ENCODE measurements at places on chromosomes 4 and X.

DNA sequence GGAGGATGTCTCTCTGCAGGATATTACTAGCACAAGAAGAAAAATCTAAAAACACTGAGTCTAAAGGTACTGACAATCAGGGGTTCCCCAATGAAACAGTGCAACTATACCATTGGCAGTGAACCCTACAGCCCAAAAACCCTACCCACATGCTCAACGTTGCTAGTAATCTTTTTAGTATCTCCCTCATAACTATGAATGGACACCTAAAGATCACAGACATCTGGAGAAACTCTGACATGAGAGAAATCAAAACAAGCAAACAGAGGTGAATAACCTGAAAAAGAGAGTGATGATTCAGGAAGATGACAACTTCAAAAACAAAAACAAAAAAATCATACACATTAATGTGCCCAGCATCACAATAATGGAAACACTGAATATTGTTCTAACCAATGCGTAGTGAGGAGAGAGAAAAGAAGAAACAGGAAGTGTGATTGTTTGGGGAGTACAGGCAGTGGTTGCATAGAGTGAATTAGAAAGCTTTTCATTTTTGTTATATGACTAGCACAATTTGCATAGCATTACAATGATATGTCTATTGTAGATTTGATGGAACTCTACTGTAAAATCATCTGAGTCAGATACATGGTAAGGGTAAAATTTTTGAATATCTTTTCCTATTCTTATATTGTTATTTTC lies 78.9 kb upstream of the FMR1 start:
- DNase-seq: no peak

GRCh38 chr4:23991444-23991843 lies 101.6 kb upstream of the PPARGC1A start:
- DNase-seq: no peak

DNA sequence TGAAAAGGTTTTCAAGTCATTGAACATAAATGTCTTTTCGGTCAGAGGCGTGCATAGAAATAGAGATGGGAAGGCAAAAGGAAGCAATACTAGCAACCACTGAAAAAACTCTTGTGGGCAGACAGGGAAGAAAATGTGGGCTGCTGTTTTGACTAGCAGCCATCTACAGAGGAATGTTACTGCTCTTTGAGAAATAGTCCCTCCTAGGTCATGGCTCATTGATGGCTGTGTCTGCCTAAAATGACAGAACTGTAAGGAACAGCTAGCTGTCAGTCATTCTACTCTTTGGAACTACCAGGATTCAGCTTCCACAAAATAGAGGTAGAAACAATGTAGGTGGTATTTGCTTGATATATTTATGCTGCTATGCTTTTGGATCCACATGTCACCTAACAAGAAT lies 26.9 kb upstream of the TMPRSS11B start:
- no peak for DNase-seq

DNA sequence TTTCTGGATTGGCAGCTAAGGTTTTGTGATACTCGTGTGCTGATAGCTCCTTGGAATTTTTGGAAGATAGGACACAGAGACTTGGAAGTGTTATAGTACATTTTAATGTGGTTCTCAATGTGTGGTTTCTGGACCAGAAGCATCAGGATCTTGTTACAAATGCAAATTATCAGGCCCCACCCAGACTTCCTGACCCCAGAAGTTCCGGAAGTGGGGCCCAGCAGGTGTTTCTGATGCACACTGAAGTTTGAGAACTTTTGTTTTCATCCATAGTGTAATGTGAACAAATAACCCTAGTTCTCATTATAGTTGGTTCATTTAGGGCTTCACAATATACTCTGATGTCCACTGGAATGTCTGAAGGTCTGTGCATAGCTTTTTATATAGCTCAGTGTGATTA lies 49.6 kb downstream of the LAMP2 start:
- DNase-seq: no peak

DNA sequence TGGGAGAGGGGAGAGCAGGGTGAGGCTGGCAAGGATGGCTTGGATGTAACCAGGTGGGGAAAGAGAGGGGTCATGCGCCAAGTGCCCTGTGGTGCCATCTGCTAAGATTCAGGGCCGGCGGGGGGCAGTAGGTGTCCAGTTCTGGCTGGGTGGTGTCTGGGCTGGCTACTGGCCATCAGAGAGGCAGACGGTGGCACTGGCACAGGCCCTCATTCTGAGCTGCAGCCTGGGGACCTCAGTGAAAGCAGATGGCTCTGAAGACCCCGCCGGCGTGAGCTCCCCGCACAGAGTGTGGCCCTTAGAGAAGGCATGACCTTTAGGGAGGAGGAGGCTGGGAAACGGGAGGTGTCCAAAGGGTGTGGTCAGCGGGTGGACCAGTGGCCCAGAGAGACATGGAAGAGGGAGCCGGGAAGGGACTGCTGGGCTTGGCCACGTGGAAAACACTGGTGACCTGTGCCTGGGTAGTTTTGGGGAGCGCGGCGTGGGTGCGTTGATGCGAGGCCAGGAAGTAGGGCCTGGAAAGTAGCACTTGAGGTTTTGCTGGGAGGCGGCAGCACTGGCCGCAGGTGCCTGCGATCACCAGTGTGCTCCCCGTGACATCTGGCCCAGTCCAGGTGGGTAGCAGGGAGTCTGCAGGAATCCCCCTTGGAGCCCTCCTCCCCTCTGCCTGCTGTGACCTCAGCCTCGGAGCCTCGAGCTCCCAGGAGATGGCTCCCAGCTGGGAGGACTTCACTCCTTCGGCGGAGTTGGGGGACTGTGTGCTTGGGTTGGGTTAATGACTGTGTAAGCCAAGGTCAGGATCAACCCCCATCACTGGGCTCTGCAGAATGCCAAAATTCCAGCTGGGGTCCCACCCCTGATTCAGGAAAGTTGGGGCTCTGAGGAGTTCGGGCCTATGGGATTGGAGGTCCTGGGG lies 9.3 kb upstream of the SH3TC1 start:
- no peak for DNase-seq

GRCh38 chr4:10856271-10856782 lies 171.8 kb upstream of the CLNK start:
- DNase-seq: no peak

DNA sequence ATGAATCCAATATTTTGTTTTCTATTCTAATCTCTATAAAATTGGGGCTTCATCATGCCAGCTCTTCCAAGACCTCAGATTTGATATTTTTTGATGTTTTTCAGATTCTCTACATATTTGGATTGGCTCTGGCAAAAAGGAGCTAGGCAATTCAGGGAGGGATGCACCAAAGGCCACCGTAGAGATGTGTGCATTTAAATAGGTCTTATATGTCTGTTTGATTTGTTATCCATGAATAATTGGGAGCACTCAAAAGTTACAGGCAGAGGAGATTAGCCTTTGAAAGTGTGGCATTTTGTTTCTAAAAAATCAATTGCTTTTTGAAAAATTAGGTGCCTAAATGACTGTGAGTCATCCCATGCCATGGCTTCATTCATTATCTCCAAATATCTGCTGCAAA lies 147.1 kb upstream of the RPS6KA6 start:
- no peak for DNase-seq
